ENCODE measurements at places on chromosomes 11 and 22.

DNA sequence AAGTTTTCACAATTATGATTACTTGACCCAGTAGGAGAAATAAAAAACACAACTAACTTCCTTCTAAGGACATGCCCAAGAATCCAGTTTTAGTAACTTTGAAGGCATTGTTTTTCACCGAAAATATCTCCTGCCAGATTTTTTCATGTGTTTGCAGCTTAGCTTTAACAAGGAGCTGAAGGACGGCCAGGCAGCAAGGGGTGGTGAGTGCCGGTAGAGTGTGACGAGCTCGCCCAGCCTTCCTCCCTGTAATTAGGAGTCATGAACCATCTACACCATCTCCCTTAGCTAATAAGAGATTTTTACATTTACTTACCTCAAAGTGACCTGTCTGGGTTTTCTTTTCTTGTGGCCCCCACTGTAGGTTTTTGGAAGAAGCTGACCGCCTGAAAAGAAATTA is 72.0 kb downstream of the BMAL1 start:
- no peak for DNase-seq

DNA sequence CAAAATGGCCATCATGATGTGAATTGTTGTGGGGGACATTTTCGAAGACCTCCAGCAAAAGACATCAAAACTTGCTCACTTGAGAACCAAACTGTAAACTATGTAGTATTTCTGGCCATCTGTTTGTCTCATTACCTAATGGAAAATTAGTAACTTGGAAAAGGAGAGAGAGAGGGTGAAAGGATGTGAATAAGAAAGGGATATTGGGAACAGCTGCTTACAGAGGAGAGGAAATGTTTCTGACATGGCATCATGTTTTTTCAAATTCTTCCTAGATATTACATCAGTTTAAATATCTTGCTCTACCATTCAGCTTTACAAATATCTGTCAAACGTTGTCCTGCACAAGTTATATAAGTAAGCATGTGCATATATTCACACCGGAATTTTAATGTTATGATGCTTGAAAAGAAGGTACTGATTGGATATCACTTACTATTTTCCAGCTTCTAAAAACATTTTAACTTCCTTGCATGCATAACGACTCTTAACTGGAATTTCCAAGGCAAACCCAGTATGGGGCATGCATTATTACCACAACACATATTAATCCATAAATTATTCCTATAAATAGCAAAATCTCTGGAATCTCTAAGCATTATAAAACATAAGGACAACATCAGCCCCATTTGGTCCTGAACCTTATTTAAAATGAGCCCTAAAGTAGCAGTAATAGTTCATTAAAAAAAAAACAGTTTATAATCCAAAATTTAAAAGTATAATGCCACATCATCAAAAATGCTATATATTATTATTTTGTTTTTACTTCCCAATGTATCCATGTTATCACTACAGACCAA is 20.0 kb downstream of the GUCY1A2 start:
- no peak for DNase-seq

GRCh38 chr22:48853627-48854240 is 973.9 kb downstream of the BRD1 start:
- no peak for DNase-seq

DNA sequence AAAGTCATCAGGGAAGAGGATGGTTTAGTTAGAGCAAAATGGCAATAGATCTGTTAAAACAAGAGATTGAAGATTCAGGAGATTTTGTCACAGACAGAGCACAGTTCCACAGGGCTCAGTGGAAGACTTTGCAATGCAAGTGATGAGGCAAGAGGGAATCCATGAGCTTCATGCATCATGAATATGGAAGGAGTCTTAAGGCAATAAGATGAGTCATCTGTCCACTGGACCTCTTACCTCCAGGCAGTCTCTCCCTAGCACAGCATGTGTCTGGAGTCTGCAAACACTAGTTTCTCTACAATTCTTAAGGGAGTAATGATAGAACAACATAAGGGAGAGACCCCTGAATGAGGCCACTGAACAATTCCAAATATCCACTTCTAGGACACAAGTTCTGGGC is 245.7 kb downstream of the NXPE2 start:
- no peak for DNase-seq

DNA sequence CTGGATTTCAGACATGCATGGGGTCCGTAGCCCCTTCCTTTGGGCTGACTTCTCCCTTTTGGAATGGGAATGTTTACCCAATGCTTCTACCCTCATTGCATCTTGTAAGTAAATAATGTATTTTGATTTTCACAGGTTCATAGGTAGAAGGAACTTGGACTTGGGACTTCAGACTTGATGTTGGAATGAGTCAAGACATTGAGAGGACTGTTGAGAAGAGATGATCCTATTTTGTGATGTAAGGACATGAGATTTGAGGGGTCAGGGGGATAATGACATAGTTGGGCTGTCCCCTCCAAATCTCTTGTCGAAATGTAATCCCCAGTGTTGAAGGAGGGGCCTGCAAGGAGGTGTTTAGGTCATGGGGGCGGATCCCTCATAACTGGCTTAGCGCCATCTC is 933 bp upstream of the KRTAP5-10 start:
- DNase-seq, result no peak

DNA sequence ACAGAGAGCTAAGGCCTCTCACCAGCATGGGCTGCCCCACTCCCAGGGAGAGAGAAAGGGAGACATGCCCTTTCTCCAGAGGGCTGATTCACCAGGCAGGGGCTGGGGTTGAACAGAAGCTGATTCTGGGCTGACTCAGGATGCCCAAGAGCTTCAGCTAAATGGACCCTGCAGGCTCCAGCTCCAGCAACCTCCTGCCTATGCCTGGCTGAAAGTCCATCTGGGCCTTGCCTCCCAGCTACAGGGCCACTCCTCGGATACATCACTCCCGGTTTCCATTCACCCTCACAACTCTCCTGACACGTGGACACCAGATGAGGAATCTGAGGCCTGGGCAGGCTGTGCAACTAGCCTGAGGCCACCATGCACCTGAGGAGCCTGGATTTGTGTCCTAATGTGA is 215.5 kb downstream of the BUD13 start:
- DNase-seq, result no peak

DNA sequence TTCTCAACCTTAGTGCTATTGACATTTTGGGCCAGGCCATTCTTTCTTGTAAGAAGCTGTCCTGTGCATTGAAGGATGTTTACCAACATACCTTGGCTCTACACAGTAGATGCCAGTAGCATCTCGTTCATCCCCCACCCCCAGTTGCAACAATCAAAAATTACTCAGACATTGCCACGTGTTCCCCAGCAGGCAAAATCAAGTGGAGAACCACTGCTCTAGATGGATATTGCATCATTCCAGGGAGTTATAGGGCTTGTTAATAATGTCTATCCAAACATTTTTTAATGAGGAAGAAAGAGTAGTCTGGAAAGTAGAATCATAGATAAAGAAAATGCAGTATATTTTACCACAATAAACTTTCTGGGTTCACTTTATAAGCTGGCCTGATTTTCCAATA is 64.1 kb downstream of the PRMT3 start:
- no peak for DNase-seq
